ENCODE measurements at places on chromosomes 2 and 18. TPM values are rescaled to one million over a fixed set of nuclear protein-coding genes. Genes with fewer than 3 reads are reported as not detected.
A peak's percentile ranks its signal among the peaks of the same experiment; 100 is the strongest.

The OR6B2 gene
- total RNA-seq, result not detected

The SLC14A1 gene
- not detected for total RNA-seq

DNA sequence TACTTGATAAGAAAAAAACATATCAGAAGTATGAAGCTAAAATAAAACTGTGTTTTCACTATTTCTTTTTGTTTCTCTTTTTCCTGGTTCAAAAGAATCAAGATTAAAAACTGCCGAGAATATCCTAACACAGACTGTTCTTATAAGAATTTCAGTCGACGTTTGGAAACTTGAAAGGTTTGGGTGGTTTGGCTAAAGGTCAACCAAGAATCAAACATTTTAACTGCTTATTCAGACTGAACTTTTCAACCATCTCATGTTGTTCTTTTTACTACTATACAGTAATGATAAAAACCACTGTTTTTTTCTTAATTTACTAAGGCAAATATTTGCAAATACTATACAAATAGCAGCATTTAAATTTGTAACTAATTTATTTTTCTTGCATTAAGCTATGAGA lies 308.5 kb upstream of the TFPI start:
- DNase-seq, result no peak

DNA sequence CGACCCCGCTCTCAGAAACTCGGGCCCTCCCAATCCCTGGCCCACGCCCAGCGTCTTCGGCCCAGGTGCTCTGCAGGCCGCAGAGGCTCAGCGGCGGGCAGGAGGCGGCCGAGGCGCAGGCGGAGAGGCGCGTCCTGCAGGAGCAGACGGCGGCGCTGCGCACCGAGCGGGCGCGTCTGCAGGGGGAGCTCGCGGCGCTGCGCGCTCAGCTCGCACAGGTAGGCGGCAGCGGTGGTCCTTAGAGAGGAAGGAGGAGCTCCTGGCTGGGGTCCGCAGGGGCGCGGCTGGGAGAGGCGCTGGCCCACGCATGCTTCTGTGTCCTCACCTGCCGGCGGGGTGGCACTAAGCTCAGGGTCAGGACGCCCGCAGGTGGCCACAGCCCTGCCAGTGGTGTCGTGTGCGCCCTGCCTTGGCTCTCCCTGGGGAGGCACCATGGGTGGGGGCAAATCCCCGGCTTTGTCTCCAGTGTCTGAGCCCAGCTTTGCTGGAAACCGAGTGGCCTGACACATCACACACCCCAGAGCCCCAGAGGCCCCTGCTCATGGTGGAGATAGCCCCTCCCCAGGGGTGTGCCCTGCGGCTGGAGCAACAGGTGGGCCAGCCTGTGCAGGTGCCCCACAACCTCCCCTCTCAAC lies 14.9 kb upstream of the SNED1 start:
- no peak for DNase-seq

DNA sequence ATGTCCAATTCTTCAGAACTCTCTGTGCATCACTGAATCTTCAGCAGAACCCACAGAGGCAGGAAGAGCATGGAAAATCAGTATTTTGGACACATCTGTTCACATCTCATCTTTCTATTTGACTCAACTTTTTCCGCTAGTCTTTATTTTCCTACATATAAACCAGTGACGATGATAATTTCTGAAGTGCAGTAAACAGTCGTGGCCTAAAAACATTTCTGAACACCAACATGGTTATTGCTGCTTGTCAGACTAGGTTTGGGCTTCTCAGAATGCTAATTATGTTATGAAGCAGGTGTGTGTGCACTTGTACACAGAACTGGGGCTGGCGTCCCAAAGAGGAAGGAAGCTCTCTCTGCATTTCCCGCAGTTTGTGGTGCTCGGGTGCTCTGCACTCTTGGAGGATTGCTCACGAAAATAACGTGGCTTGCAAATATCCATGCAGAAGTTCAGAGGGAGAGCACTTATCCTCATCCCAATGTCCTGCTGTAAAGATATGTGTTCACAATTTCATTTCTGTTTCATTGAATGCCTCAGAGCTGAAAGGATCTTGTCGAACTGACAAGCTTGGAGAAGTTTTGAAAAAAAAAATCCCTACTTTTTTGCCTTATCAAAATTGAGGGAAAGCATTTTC lies 50.8 kb downstream of the EDAR start:
- no peak for DNase-seq

GRCh38 chr2:26620031-26620605 lies 21.0 kb downstream of the CIB4 start:
- no peak for DNase-seq

DNA sequence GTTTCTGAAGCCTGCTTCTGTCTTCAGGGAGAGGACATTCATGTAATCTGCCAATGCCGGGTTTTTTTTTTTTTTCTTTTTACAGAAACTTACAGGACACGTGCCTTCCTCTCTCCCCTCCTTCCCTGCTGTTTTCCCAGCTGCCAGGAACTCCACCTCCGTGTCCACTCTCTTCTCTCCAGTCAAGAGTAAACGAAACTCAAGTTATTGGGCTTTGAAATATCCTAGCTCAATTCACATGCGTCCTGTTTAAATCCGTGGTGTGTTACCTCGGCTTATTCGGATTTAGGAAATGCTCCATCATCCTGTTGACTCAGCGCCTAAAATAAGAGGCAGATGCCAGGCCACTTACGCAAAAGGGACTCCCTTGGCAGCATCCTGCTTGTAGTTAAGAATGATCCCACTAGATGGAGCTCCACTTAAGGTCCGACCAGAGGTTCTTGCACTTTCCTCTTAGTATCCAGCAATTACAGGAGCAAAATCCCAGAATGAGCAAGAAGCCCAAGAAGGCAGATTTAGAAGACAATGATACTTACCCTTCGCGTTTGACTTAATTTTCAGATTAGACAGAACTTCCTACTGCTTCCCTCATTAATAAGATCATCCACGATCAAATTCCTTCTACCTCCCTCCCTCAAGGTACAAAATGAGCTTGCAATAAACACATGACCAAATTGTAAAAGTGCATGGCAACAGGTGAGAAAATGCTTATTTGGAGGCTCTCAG lies 97.2 kb upstream of the ZCCHC2 start:
- peak; percentile 88 for DNase-seq

DNA sequence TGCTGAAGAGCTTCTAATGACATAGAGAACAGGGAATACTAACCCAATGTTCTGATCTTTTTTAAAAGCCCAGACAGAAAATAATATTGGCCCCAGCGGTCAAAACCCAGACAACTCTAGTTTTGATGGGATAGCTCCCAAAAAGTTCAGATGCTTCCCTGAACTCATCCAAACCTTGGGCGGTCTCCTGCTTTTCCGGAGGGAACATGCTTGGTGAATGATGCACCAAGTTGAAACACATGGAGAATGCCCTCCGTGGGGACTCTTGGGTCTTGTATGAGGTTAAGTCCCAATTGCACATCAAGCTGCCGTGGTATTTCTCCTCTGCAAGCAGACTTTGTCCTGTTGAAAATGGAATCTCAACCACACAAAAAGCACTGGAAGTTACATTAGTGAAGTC lies 120.7 kb upstream of the CTAGE1 start:
- DNase-seq, result no peak

DNA sequence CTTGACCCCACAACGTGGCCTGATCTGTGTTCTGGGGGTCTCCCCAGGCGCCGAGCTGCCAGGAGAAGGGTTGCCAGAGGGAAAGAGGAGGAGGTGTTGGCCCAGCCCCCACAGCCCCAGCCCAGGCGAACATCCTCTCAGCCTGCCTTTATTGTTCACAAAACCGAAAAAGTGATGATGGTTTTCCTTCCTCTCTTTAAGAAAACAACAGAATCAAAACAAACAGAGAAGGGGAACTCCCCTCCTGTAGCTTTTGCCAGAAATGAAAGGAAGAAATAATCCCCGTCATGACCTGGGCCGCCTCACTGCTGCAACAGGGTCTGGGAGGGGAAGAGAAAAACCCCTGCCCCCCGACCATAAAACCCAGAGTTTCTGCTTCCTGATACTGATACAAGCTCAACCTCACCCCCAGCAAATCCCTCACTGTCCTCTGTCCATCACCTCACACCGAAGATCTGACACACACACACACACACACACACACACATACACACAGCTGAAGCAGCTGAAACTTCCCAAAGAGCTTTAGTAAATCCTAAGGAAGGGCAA lies 52.0 kb downstream of the ZFP36L2 start:
- no peak for DNase-seq

- no peak for DNase-seq
Measured at GRCh38 chr18:10121786-10122515, 208.1 kb downstream of the VAPA start.

GRCh38 chr18:26190506-26190905 lies 35.7 kb upstream of the TAF4B start:
- no peak for DNase-seq

The NTSR2 gene
- not detected for total RNA-seq
